ENCODE measurements at places on chromosomes 5 and 9.
A peak's percentile ranks its signal among the peaks of the same experiment; 100 is the strongest.

GRCh38 chr5:59500014-59500413, 393.5 kb downstream of the PDE4D start:
- no peak for DNase-seq

- DNase-seq = no peak
These were observed 233.5 kb downstream of the FRMD3 start for GRCh38 chr9:83304686-83305085.

- DNase-seq = peak; percentile 85
These were observed 129.9 kb downstream of the RXRA start for GRCh38 chr9:134455934-134456755.

- DNase-seq = no peak
These were observed 298.4 kb downstream of the PSAT1 start for GRCh38 chr9:78595200-78595945.

DNA sequence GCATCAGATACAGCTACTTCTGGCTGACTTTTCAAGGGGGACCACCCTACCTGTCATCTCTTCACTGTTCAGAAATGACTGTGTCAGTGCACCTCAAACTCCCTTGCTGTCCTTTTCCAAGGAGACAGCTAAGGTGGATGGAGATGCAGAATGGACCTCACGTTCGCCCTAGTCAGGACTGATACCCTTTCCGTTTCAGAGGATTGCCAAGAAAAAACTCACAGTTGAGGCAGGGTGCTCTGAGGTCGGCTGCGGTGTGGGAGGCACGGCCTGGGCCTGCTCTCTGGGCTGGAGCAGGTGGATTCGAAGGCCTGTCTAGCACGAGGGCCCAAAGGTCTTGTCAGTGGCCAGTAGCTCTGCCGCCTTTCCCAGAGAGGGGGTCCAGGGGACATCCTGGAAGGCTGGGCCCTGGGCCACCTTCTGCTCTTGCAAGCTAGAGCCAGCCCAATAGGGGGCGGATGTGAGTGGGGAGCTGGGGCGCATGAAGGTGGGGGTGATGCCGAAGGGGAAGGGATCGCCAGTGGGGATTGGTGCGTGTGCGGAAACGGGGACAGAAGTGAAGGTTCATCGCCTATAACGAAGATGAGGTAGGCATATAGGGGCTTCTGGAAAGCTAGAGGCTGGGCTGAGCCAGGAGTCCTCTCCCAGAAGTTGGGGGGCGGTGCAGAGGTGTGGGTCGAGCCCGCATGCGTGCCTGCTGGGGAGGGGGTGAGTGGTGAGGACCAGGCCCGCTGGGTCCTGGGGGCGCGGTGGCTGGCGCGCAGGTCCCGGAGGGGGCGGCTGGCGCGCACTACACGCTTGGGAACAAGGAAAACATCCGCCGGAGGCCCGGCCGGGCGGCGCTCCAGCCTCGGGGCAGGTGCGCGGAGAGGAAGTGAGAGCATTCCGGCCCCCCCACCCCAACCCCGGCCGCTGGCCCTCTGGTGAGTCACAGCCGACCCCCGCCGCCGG, 2.5 kb upstream of the MSMP start:
- DNase-seq = peak; percentile 82

DNA sequence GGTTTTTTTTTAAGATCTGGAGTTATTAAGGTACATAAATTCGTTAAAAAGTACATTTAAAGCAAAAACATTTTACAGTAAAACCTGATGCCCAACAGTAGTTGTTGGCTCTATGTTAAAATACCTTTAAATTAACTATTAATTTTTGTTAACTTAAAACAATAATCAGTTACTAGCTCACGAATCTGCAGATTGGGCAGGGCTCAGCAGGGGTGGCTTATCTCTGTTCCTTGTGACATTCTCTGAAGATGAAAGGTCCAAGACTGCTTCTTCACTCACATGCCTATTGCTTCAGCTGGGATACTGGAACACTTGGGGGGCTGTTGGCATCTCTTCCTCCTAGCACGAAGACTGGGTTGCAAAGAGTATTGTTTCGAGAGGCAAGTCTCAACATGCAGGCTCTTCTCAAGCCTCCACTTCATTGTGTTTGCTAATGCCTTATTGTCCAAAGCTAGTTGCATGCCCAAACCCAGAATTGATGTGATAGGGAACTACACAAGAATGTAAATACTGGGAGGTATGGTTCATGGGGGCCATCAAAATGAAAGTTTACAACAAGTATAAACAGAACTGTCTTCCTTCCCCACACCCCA, 46.6 kb downstream of the MAP3K1 start:
- DNase-seq = no peak

GRCh38 chr9:86771420-86771819, 175.9 kb downstream of the GAS1 start:
- DNase-seq = no peak

GRCh38 chr5:134275822-134276221, 49.9 kb upstream of the PPP2CA start:
- no peak for DNase-seq

DNA sequence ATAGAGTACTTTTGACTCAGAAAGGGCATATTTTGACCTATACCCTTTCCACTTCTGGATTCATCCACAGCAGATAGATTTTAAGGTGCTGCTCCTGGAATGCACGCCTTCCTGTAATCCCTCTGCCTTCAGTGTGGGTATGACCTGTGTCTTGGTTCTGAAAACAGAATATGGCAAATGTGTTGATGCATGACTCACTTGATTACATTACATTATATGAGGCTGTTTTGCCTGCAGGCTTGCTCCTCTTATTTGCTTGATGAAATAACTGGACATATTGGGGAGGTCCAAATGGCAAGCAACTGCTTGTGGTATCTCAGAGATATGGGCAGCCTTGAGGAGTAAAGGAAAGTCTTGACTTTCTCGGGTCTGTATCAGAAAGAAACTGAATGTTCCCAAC, 468.6 kb downstream of the CDH18 start:
- DNase-seq = no peak

DNA sequence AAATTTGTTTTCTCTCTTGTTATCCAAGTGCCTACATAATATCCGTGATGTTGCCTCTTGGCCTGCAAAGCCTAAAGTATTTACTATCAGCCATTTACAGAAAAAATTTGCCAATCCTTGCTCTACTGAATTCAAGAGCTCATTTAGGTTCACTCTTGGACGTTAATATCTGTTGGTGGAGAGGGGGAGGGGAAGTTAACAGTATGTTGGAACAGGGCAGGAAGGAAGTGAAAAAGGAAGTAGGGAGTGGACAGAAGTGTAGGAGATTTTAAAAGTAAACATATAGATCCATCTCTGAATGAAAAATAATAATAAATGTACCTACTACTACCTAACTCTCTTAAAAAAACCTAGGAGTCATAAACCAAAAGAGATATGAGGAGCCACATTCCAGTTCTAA, 32.8 kb downstream of the ZNF608 start:
- DNase-seq = no peak

DNA sequence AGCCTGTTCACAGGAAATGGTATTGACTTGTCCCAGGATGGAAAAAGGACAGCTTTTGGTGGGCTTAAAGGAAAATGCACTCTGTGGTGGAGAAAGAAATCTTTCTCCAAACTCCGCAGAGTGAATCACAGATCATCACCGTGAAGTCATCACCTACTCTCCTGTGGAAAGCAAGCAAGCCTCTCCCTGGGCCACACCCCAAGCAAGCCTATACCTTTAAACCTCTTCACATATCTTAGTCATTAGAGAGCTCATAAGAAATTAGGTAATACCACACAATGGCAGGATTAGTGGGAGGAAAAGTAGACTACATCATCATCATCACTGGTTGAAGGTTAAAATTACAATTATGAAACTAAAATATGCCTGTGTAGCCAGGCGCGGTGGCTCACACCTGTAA, 23.2 kb downstream of the TLE1 start:
- no peak for DNase-seq

DNA sequence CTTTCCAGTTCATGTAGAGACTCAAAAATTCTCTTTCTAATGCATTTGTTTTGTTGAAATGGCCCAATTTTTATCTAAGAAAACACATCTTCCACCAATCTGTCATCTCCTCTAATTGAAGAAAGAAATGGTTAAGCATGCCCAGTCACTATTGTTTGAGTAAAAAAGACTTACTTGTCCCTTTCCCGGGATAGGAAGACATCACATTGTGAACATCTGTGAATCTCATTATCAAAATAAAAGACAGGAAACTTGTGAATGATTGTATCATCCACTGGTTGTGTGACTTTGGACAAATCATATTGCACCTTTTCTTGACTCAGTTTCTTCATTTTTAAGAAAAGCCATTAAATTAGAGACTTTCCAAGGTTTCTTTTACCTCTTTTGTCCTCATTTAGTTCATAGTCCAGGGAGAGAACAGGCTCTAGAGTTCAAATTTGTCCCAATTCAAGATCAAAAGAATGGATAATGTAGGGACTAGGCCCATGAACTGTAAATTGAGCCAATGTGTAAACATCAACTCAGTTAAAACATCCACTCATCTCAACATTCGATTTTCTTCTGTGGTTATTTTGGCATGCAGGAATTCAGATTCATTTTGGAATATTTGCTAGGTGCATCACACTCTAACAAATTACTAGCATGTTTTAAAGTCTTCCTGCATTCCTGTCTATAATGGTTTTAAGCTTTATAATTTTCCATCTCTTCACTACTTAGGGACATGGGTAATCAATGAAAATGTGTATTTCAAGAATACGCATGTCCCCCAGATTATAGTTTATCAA, 838.0 kb upstream of the WWC1 start:
- DNase-seq = no peak

GRCh38 chr9:3971391-3972082, 328.3 kb downstream of the GLIS3 start:
- no peak for DNase-seq

GRCh38 chr9:71665247-71665646, 103.1 kb downstream of the CEMIP2 start:
- DNase-seq = no peak

GRCh38 chr9:127833555-127833954, 20.9 kb downstream of the ENG start:
- no peak for DNase-seq

GRCh38 chr9:90204128-90204831, 438.3 kb downstream of the DIRAS2 start:
- DNase-seq = no peak

- DNase-seq = no peak
These were observed 76.0 kb downstream of the VAV2 start for GRCh38 chr9:133916159-133916541.

DNA sequence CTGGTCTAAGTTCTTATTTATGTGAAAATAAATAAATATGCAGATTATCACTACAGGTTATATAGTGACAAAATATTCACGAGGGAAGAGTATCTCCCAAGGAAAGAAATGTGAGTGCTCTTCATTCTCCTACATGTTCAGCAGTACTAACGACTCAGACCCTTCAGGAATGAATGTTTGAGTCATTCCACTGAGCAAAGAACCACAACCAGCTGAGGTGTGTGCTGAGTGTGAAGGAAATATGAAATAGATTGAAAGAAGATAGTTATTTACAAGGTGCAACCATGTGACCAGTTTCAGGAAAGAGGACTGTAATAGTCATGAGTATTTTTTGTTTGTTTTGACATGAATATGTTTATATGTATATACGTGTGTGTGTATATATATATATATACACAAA, 228.7 kb downstream of the TUSC1 start:
- no peak for DNase-seq

DNA sequence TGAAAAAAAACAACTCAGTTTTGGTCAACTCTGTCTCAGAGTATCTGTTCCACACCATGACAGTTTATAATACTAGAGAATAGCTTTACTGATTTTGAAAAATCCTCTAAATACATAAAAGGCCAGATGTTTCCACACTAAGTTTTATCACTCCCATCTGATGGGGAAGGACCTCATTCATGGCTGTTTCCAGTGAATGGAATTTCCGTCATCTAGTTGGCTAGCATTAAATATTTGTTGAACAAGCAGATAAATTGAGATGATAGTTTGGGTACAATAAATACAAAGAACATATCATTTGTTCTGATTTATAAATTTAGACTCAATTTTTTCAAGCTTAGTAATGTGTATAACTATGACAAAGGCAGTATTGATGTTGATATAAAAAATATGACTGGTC, 408.5 kb downstream of the PTPRD start:
- no peak for DNase-seq

DNA sequence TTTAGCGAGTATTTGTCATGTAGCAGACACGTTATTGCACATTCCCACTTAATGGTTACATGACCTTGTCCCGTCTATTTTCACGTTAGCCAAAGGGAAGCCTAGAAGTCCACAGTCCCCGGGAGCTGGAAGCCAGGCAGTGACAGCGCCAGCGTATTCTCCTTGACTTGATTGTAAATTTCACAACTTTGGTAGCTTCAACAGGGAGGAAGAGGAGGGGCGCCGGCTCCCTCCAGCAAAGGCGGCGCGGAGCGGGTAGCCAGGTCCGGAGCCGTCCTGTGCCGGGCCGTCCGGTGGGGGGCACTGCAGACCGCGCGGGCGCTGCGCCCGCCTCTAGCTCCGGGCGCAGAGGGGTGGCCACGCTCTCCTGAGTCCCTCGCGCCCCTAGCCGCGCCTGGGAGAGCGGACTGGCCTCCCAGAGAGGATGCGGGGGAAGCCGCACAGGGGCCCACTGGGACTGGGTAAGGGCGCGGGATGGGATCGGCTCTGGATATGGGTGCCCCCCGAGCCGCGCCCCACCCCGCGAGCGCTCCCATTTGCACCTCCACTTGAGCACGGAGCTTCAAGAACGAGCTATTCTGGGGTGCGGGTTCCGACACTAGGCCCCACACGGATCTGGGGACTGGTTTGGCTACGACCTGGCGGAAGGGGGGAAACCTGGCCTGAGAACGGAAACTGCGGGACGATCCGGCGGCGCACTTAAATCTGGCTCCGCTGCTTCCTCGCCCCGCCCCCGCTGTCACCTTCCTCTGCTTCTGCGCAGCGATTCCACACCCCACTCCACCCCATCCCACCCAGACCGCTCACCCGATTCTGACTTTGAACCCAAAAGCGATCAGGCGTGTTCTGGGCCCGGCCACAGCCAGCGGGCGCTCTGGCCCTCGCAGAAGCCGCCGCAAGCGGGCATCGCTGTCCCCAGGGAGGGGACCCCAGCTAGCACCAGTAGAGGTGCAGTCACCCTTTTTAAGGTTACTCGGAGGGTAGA, 23.8 kb downstream of the KLF4 start:
- peak; percentile 16 for DNase-seq

All from CD4-positive, alpha-beta T cell treated with Interleukin-6 for 4 hours (primary cell).